D341Med (cell line): ENCODE measurements at places on chromosomes 11 and 22.

GRCh38 chr11:7787239-7787638 is 9.5 kb downstream of the OR5P2 start:
- DNase-seq = no peak

DNA sequence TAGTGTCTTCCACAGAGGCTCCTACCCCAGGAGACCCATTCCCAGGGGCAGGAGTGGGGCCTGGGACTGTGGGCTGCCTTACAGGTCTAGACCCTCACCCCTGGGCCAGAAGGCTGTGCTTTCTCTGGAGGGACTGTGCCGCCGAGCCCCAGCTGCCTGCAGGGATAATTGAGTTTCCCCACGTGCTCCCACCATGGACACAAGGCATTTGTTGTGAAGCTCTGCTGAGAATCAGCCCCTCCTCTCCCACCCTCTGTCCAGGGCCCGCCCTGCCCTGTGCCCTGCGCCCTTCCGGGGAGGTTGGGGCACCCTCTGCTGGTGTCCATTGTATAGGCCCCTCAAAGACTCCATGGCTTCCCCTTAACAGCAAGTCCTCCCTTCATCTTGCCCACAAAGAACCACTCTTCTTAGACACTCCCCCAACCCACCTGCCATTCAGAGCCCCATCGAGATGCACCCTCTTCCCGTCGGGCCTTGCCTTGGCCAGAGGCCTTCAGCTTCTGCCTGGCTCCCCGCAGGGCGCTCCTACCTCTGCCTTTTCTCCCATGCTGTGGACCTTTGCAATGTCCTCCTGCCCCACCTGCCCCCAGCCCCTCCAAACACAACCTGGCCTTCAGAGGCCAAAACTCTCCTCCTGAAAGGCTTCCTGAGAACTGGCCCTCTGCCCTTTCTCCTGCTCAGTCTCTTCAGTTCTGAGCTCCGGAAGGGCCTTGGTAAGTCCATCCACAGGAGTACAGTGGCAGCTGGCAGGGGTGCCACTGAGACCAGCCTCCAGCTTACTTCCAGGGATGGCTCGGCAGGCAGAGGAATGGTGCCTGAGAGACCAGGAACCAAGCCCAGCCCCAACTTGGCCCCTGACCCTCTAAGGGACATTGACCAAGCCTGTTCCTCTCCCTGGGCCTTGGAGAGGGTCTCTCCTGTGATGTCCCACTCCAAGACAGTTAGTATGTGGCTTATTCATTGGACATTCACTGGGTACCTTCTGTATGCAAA is 22.4 kb downstream of the DUSP8 start:
- no peak for DNase-seq

- DNase-seq = no peak
These were observed 1.7 kb upstream of the CHRM1 start for GRCh38 chr11:62922653-62923431.

GRCh38 chr11:115627666-115628460 is 123.6 kb upstream of the CADM1 start:
- DNase-seq = no peak

DNA sequence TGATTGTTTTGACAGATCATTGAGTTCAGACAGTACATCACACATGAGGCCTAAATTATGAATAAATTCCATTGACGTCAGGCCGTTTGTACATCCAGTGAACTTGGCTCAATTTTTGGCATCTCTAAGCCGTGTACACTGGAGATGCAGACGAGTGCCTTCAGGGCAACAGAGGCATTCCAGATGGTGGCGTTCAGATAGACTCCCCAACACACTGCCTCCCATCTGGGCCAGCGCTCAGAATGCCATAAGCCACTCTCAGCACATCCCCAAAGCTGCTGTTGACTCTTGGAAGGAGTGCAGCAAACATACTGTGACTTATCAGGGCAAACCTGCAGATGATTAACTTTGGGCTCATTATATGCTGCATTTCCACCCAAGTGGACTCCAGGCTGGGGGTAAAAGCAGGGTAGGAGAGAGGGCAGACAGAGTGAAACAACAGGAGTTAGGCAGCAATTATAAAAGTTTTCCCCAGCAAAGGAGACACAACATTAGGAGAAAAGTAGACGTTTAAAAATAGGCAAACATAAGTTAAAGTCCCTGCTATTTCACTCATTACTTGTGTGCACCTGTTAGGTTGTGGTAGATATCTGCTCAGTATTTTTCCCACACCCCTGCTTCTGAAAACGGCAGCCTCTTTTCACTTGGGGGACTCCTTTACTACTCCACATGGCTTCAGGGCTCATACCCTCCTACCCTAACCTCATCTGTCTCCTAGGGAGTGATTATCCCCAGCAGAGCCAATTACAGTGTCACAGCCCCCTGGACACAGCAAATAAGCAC is 60.2 kb upstream of the PDE3B start:
- no peak for DNase-seq
